Ovary (tissue), 10 donors: ENCODE measurements at places on chromosomes 11 and 22. TPM values are rescaled to one million over a fixed set of nuclear protein-coding genes. Genes with fewer than 3 reads are reported as not detected.

The RHBDD3 gene
- 4.2 TPM for polyA plus RNA-seq

DNA sequence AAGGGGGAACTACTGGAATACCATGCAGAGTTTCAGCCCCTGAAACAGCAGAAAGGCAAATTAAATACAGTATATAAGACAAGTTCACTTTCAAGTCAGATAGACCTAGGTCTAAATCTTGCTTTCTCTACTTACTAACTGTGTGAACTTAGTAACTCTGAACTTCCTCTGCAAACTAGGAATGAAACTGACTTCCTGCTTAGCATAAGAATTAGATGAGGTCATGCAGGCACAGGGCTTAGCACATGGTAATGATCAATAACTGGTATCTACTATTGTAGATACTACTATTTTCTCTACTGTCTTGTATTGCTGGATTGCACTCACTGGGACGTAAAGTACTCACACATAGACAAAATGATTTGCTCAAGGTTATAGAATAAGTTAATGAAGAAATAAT lies 51.5 kb upstream of the MTNR1B start:
- no peak for DNase-seq

- no peak for DNase-seq
These were observed 3.5 kb upstream of the ASRGL1 start for GRCh38 chr11:62333768-62334167.

DNA sequence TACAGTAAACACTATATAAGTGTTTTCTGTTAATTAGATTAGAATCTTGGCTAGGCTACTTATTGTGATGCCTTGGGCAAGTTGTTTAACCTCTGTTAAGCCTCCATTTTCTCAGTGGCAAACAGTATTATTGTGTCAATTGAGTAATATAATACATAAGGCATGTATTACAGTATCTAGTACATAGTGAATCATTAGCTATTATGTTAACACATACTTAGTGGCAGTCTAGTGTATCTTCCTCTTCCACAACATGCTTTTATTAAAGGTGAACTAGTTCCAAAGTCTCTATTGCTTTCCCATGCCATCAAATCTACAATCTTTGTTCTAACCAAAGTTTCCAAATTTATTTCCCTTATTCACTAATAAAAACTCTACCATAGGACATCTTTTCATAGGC lies 200.9 kb downstream of the SOX6 start:
- DNase-seq = no peak

DNA sequence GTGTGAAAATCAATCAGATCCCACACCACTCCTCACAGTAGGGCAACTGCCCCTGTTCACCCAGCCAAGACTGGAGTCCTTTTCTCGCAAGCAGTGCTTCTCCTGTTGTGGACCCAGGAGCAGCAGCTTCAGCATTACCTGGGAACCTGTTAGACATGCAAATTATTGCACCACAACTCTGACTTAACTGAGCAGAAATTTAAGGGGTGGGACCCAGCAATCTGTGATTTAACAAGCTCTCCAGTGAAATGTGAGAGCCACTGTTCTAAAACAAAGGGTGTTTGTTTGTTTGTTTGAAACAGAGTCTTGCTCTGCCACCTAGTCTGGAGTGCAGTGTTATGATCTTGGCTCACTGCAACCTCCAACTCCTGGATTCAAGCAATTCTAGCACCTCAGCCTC lies 591.4 kb downstream of the SOX6 start:
- DNase-seq = no peak

The RNF169 gene
- polyA plus RNA-seq = 10.5 TPM
